ENCODE measurements at places on chromosomes 1 and 21. TPM values are rescaled to one million over a fixed set of nuclear protein-coding genes. Genes with fewer than 3 reads are reported as not detected.

MYBPH gene
- not detected for polyA plus RNA-seq

SLC25A34 gene
- polyA plus RNA-seq: 1.1 TPM

PGM1 gene
- polyA plus RNA-seq: 35.8 TPM

KCNK2 gene
- 41.3 TPM for polyA plus RNA-seq

RCSD1 gene
- not detected for polyA plus RNA-seq

USP25 gene
- 7.2 TPM for polyA plus RNA-seq

DNA sequence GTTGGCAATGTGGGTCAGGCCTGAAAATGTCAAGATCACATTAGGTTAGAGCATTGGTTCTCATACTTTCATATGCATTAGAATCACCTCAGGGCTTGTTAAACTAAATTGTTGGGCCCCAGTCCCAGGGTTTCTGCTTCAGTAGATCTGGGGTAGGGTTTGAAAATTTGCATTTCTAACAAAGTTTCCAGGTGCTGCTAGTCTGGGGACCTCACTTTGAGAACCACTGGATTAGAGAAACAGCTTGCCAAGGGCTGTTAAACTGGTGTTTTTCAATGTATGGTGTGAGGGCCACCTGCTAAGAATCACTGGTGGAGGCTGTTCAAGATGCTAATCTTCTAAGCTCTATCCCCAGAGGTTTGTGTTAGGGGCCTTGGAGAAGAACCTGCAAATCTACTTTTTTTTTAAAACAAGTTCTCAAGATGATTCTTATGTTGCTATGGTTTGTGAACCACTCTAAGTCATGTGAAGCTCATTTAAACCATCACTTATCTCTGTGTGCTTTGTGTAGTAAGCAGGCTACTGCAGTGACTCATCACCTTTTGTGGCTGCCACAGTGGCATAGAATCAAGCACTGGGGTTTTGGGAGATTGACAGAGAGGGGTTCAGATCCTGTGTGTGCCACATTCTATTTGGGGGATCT is 152.2 kb downstream of the S1PR1 start:
- peak; percentile 3 for DNase-seq

GRCh38 chr1:17214876-17215544 is 10.1 kb downstream of the PADI1 start:
- no peak for DNase-seq

DNA sequence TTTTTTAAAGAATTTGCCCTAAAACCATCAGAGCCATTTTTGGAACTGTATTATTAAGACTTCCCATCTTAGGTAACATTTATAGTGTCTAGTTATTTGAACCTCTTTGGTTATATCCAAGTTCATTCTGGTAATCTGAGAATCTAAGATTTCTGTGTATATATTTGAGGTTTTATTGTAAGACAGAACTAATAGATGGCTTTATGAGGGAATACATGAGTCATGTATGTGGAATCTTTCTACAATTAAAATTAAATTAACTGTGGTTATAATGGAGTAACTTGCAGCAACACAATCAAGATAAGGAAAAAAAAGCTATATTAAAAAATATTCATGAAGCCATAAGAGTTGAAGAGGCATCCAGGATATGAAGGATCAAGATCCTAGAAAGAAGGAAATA is 92.1 kb downstream of the UBE2U start:
- peak; percentile 12 for DNase-seq

- no peak for DNase-seq
These were observed 109.8 kb downstream of the ETS2 start for GRCh38 chr21:38915546-38915945.

DNA sequence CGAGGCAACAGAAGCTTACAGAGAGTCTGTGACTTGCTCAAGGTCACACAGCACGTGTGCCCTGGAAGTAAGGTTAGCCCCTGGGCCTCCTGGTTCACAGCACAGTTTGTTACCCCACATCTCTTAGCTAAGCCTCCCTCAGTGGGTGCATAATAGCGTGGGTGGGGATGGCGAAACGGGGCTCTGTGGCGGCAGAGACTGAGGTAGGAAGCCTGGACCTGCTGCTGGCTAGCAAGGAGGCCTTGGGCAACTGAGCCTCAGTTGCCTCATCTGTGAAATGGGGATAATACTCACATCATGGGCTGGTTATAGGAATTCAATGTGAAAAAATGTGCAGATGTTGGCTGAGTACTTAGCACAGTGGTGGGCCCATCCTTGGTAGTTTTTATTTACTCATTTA is 596 bp downstream of the PADI4 start:
- no peak for DNase-seq

DNA sequence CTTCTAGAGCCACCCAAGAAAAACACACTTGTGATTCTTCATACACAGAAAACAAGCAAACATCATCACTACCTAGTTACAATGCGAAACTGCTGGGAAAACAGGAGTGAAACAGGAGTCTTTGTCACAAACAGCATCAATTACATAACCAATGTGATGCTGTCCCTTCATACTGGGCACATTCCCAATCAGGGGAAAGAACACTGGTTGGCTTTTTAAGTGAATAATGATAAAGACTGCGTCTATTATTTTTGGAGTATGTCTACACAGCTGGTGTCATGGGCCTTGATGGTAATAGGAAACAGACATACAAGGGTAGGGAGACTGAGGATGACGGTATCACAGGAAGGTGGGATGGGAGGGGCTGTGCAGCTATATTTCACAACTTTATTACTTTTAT is 43.3 kb downstream of the SIPA1L2 start:
- no peak for DNase-seq

GRCh38 chr1:201530741-201531531 is 8.0 kb upstream of the NAV1 start:
- DNase-seq: peak; percentile 83

DNA sequence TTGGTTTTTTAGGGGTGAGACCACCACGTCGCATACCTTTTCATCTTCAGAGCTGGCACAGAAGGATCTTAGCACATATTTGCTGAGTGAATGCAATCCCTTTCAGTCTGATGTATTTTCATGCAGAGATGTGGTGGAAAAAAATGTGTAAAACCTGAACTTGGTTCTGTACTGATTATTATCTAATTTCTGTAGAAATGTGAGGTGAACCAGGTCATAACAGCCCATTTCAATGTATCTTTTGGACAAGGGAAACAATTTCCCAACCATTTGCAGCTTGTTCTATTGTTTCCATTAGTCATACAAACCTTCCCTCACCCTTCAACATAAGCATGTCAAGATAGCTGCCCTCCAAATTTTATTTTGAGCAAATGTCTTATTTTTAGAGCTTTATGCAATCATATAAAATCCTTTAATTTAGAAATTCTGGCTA is 46.8 kb upstream of the RUNX1 start:
- peak; percentile 47 for DNase-seq

- no peak for DNase-seq
These were observed 4.1 kb downstream of the C1orf74 start for GRCh38 chr1:209780268-209780667.

DNA sequence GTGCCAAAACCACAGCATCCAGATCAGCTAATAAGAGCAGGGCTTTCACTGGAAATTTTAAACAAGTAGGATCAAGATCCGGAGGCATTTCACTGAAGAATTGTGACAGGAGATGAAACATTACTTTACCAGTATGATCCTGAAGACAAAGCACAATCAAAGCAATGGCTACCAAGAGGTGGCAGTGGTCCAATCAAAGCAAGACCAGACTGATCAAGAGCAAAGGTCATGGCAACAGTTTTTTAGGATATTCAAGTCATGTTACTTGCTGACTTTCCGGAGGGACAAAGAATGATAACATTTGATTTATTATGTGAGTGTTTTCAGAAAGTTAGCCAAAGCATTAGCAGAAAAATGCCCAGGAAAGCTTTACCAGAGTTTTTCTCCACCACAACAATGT is 8.2 kb downstream of the ZSWIM5 start:
- DNase-seq: no peak

GRCh38 chr21:38322311-38322950 is 65.6 kb downstream of the KCNJ15 start:
- DNase-seq: peak; percentile 63

- peak; percentile 20 for DNase-seq
These were observed 628.7 kb downstream of the LMO4 start for GRCh38 chr1:87957331-87957730.

DNA sequence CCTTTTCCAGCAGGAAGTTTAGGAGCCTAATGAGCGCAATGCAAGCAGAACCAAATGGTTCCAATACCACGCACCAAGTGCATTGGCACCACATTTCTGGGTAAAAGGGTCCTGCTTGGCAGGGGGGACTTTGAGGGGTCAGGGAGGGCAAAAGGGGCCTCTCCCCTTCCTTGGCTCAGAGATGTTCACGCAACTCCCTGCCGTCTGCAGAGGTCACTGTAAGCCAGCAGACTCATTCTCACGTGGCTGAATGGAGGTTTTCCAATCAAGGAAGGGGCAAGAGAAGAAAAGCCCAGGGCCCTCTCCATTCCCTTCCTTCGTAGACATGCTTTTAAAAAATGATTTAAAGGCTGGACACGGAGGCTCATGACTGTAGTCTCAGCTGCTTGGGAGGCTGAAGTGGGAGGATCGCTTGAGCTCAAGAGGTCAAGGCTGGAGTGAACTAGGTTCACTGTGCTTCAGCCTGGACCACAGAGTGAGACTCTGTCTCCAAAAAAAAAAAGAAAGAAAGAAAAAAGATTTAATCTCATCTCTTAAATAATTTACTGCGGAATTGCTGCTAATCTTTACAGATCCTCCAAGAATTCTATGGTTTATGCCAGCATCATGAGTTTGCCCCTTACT is 80.3 kb downstream of the RUNX3 start:
- peak; percentile 34 for DNase-seq

DNA sequence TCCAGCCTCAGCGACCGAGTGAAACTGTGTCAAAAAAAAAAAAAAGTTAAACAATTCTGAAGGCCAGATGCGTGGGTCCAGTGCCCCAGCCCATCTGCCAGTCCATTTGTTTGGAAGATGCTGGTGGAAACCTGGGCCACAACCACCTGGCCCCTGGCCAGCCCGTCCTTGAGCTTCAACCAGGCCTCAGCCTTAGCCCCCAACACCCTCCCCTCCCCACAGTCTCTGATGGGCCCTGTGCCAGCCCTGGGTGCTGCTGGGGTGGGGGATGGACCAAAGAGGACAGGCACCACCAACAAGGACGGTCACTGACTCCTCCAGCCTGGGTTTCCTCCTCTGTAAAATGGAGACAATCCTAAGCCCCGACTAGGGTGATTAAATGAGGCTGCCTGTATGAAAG is 19.6 kb upstream of the PLEKHG5 start:
- no peak for DNase-seq

GRCh38 chr21:17514124-17514845 is 1.4 kb downstream of the CXADR start:
- no peak for DNase-seq

- DNase-seq: peak; percentile 73
These were observed 32.0 kb downstream of the EGLN1 start for GRCh38 chr1:231390071-231390470.

GRCh38 chr1:1922956-1923833 is 4.1 kb upstream of the TMEM52 start:
- no peak for DNase-seq

- DNase-seq: no peak
These were observed 22.1 kb upstream of the JUN start for GRCh38 chr1:58805716-58806571.

DNA sequence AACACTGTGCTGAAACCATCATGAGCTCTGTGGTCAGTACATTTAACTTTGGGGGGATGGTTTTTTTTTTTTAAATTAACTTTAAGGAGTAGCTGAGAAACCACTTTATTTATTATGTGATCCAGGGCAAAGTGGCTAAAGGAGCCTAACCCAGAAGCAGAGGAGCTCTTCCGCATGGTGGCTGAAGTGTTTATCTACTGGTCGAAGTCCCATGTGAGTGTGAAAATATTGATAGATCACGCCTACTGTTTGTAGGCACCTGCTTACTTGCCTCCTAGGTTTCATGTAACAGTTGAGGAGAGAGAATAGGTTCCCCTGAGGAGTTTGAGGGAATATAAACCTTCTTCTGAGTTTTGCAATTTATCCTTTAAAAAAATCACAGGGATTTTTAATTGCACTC is 181.4 kb downstream of the ZP4 start:
- no peak for DNase-seq

DNA sequence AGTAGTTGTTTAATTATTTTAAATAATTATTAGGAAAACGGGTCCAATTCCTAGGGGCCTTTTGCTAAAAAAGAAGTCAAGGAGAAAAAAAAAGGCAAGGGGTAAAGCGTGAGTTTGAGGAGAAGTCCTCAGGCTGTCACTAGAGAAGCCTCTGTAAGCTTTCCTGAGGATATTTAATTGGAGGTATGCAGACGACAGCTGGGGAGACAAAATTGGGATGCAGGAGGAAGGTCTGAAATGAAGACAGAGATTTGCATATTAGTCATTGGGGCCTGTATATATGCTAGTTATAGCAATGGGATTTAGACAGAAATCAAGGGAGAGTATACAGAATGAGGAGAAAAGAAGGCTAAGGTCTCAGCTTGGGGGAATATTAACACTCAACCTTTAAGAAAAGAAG is 8.6 kb downstream of the ATP6V1G3 start:
- no peak for DNase-seq

GRCh38 chr1:11362547-11363021 is 89.6 kb downstream of the UBIAD1 start:
- DNase-seq: no peak

GRCh38 chr1:77983997-77984355 is 5.1 kb upstream of the FUBP1 start:
- no peak for DNase-seq

Data from IMR-90 (cell line).